ENCODE measurements at places on chromosomes 4 and X.

DNA sequence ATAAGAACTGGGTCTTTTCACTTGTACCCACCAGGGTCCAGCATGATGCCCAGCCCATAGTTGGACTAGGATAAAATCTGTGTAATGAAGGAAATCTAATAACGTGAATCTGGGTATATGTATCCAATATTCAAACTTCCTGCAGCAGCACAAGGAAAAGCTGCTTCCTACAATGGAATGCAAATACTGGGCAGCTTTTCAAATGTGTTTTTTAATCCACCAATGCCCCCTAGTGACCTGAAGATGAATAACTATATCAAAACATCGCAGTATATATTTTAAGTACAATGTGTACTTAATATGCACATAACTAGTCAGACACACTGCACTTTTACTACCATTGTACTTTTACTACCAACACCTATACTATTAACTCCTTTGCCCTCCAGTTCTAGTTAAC, 5.3 kb downstream of the APOO start:
- DNase-seq: no peak

- DNase-seq: no peak
Observed at GRCh38 chr4:140070366-140070765, 83.6 kb downstream of the MAML3 start.

- peak; percentile 11 for DNase-seq
Observed at GRCh38 chr4:185039508-185040273, 21.4 kb downstream of the HELT start.

- no peak for DNase-seq
Observed at GRCh38 chrX:2823795-2824386, 4.8 kb upstream of the GYG2 start.

DNA sequence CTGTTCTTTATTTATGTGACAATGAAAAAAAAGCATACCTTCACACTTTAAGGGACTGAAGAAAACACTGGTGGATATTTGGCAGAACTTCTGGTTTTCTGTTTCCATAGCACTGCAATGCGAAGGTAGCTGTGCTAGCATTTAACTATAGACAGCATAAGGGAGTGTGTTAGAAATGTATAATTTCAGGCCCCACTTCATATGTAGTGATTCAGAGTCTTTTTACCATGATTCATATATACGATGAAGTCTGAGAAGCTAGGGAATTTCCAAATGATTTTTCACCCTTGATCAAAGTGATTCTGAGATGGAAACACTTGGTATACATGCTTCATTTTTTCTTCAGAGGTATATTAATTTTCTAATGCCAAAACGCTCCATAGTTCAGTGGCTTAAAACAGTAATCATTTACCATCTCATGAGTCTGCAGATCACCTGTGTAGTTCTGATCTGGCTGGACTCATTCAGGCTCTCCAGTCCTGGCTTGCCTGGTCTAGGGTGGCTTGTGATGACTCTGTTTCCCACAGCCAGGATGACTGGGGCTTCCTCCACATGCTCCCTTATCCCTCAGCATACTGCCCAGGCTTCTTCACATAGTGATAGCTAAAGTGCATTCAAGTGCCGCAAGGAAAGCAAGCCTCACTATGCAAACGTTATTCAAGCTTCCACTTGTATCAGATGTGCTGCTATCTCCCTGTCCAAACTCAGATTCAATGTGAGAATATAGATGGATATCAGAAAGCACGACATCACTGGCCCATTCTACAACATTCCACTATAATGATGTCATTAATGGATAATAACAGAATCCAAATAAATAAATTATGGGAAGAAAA, 790.1 kb downstream of the TECRL start:
- no peak for DNase-seq

DNA sequence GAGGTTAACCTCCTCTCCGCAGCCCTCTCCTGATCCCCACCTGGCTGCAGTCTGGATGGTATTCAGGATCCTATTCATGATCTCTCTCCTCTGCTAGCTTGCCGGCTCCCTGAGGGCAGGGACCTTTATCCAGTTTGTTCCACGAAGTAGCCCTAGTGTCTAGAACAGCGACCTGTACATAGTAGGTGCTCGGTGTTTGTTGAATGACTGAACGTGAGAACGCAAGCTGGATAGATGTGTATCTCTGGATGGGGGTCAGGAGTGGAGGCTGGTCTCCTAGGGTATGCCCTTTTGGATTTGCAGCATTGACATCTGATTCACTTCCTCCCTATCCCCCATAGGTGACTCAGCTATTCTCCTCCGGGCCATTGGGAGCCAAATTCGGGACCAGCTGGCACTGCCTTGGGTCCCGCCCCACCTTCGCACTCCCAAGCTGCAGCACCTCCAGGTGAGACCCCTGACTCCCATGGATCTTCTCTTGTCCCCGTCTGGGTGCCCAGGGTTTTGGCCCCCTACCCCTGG, 7.3 kb downstream of the CCDC22 start:
- no peak for DNase-seq

GRCh38 chr4:12881945-12882584, 602.1 kb downstream of the RAB28 start:
- DNase-seq: no peak

DNA sequence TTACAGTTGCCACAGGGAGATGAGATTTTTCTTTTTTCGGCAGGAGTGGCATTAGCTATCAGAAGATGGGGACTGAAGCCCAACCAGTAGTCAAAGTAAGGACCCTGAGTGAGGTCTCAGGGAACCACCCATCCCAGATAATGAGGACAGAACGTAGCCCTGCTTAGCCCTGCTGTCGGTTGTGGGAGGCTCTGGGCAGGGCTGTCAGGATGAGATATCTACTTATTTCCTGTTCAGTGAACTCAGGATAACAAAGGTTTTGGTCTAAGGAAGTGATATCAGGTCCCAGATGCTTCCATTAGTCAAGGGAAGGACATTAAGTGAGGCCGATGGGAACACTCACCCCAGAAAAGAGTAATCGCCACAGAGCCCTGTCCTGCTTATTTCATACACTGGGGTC, 2.3 kb downstream of the MAGEB16 start:
- DNase-seq: no peak

DNA sequence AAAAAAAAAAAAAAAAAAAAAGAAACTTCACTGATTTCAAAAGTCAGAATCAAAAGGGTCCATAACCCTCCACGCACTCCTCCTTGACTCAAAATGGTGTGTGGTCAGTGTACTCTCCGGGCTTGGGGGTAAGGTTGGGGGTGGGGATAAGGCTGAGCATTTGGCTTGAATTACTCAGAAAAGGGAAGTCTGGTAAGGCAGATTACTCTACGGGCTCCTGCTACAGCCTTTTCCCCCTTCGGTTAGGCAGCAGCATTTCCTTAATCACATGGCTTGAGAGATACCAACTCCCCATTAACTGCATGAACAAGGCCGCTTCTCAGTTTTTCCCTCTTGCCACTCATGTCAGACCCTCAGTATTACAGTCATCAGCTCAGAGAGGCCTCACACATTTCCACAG, 135.4 kb upstream of the DUSP21 start:
- no peak for DNase-seq

GRCh38 chrX:44828008-44828605, 15.7 kb upstream of the DUSP21 start:
- DNase-seq: no peak

DNA sequence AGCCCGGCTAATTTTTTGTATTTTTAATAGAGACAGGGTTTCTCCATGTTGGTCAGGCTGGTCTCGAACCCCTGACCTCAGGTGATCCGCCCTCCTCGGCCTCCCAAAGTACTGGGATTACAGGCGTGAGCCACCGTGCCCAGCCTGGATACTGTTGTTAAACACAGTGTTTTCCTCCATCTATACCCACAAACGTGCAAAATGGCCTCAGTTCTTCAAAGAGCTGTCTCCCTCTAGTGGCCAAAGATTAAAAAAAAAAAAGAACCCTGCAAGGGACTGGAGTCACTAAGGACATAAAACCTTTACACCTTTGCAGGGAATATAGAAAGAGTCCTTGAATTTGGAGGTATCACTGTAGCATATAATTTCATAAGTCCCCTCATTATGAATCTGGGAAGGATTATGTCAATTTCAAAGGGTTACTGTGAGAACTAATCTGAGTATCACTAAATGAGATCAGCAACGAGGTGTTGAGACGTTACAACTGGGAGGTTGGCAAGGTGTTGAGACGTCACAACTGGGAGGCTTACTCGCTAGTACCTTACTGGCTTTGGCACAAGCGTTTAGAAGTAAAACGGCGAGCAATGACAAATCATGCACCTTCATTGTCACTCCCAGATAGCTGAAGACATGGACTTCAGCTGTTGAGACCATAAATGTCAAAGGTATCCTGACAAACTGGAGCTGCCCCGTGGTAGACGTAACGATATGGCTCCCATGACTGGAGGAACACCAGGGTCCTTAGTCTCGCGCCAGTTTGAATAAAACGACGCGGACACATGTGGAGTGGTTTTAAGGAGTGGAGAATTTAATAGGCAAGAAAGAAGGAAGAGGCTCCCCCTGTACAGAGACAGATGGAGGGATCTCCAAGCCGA, 33.4 kb upstream of the ENPP6 start:
- no peak for DNase-seq

GRCh38 chr4:84699001-84699671, 116.2 kb downstream of the CDS1 start:
- DNase-seq: no peak

DNA sequence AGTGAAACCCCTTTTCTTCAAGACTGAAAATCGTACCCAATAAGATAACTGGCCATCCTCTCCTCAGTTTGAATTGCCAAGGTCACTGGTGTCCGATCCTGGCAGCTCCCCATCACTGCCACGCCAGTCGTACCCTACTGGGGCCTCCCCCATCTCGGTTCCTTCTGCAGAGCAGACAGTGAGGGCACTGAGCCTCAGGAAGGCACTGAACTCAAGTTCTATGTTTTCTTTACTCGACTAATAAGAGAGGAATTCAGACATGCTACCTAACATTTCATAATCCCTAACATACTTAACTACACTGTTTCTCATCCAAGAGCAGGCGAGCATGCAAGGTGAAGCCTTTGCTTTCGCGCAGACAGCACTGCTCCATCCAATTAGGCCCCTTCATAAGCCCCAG, 23.4 kb downstream of the ZFYVE28 start:
- DNase-seq: no peak

- DNase-seq: no peak
Observed at GRCh38 chr4:140158365-140159030, 4.5 kb upstream of the MAML3 start.

DNA sequence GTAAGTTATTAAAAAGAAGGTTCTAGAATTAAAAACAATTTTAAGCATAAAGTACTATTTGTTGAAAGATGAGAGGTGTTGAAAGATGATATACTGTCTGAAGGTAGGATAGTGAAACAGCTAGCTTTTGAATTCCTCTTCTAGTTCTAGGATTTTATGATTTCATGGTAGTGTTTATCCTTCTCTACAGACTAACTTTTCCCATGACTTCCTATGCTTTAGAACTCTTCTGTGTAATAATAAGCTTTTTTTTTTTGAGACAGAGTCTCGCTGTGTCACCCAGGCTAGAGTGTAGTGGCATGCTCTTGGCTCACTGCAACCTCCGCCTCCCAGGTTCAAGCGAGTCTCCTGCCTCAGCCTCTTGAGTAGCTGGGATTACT, 96.0 kb upstream of the NUDT6 start:
- DNase-seq: no peak

GRCh38 chrX:105869701-105870100, 47.4 kb downstream of the NRK start:
- no peak for DNase-seq

DNA sequence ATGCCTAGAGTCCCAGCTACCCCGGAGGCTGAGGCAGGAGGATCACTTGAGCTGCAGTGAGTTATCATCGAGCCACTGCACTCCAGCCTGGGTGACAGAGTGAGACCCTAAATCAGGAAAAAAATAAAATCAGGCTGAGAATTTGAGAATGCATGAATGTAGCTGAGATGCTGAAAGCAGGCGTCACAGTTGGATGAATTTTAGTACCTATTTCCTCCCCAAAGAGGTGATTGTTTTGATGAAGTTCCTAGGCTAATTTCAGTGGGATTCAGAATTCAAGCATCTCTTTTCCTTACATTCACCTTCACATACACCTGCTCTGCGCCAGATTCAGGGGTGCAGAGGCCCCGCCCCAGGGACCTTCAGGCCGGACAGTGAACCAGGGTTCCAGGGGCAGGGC, 3.2 kb downstream of the CFAP99 start:
- DNase-seq: no peak

Data from stimulated activated CD4-positive, alpha-beta T cell treated with anti-CD3 and anti-CD28 coated beads, Interleukin-1b, Interleukin-23, amount 100 ng/mL, for 1 hour (primary cell).